ENCODE measurements at places on chromosomes 16 and 17. TPM values are rescaled to one million over a fixed set of nuclear protein-coding genes. Genes with fewer than 3 reads are reported as not detected.

- DNase-seq: peak; percentile 45
Measured at GRCh38 chr16:11224894-11225676, 30.9 kb downstream of the SOCS1 start.

DNA sequence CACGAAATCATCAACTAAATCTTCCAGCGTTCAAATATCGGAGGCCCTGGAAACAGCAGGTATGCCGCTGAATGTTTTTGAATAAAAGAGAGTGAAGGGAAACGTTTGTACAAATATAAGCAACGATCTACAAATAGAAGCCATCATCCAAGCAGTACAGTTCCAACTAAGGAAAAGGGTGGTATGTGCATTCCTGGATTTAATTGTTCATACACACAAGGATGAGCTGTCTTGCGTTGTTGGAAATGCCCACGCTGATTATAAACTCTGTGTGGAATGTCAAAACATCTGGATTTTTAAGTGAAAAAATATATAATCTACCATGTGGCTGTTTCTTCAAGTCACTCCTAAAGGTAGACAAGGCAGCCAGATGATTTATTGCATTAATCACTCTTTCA, 191.8 kb upstream of the HSBP1 start:
- DNase-seq: no peak

DNA sequence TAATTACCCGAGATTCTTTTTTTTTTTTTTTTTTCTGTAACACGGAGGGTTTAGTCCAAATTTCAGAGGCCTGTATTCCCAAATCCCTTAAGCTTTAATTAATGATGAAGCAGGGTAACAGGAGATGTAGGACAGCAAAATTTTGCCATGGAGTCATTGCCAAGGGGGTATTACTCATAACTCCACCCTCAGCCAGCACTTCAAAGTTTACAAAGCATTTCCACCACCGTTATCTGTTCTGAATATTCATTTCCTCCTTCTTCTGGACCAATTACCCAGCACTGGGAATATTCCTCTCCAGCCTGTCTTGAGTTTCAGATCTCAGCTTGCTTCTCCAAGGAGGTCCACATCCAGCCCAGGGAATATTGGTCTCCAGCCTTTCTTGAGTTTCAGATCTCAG, 747.5 kb upstream of the EEF2KMT start:
- no peak for DNase-seq

DNA sequence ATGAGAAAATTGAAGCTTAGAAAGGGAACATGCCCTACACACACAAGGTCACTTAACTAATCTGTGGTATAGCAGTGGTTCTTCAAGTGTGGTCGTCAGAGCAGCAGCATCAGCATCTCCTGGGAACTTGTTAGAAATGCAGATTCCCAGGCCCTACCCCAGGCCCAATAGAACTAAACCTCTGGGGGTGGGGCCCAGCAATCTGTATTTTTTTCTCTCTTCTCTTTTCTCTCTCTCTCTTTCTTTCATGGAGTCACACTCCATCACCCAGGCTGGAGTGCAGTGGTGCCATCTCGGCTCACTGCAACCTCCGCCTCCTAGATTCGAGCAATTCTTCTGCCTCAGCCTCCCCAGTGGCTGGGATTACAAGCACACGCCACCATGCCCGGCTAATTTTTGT, 3.9 kb downstream of the NLE1 start:
- DNase-seq: no peak

DNA sequence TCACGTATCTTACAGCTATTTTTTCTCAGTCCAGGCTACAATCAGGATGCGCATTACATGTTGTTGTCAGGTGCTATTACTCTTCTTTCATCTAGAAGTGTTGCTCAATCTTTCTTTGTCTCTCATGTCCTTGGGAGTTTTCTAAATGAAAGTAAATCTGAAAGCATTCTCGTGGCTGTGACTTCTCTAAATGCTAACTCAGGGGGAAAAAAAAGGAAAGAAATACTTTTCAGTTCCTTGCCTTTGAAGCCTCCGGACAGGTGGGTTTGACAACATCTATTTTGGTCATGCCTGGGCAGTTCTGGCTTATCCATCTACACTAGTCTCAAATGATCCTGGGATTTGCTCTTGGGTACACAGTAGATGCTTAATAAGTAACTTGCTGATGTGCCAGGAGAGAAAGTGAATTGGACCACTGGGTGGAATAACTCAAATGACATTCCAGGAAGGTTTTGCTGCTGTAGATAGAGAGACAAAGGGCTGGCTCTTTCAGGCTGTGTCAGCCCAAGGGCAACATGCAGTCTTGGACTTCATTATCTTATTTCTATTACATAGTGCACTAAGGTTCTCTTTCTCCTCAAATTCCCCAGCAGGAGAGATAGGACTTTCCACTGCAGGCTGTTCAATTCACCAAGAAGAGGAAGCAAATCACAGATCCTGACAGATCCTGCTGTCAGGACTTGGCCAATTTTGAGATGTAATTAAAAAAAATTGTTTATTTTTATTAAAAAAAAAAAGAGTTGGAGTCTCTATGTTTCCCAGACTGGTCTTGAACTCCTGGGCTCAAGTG, 63.6 kb upstream of the NFAT5 start:
- no peak for DNase-seq

DNA sequence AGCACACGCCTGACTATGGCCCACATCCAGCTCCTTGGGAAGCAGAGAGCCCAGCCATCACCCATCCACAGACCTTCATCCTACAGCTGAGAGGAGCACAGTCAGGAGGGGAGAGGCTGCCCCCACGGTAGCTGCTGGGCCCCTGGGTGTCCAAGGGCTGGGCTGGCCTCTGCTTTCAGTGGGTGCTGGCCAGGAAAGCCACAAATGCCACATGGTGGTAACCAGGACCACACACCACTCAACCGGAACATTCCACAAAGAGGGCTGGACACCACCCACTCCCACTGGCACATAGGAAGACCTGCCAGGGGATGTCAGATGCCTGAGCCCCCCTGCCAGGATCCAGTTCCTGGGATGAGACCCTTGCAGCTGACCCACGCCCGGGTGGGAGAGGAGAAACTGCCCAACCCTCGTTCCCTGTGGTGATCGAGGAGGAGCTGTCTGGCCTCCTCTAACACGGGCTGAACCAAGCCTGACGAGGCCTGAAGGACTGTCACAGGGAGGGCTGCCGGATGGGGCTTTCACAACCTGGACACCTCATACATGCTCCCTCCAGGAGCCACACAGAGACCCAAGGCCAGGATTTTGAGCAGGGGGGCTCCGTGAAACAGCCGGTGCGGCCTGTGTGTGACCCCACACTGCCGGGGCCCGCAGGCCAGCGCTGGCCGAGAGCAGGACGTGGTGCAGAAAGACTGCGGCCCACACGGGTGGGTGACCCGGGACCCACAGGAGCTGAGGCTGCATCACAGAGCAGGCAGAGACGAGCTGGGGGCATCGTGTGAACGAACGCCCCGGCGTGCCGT, 30.7 kb downstream of the PIEZO1 start:
- no peak for DNase-seq

DNA sequence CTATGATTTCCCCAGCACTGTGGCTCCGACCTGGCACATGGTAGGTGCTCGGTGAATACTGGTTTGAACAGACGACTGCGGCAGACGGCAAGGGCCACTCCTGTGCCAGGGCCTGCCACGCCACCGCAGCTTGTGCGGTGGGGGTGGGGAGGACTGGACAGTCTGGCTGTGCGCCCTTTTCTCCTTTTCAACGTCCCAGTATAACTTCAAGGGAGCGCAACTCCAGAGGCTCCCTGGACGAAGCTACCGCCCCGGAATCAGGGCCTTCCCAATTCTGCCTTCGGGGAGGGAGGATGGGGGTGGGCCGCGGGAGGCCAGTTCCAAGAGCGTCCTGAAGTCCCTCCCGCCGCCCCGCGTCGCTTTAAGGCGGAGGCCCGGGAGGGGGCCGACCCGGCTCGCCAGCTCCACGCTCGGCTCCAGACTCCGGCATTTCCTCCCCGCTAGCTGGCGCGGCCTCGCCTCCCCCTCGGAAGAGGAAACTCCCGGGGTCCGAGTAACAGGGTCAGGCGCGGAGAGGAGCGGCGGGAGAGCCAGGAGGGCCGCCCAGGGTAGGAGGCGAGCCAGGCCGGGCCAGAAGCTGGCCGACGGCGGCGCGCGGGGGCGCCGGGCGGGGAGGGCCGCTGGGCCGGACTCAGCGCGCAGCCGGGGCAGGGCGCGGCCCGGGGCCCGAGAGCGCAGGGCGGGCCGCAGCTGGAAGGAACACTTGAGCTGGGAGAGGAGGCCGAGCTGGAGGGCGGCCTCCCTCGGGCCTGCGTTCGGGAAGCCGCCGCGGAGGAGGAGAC, at the start of gene ITPRIPL2:
ITPRIPL2 (plus strand) TSS at position 388 of the 782 bp plus-strand sequence. CDS start 498 bp downstream, outside the sequence.
- peak; percentile 94 for DNase-seq

GRCh38 chr17:66691644-66692420, 143.1 kb upstream of the CACNG5 start:
- DNase-seq: peak; percentile 45

The CD79B gene
- total RNA-seq: 4.8 TPM

The DNASE1L2 gene
- 0.65 TPM for total RNA-seq

The SLC47A1 gene
- total RNA-seq: 1.4 TPM

The WNT9B gene
- total RNA-seq: 0.53 TPM

Measured in left cardiac atrium (tissue), 4 donors.